ENCODE measurements at places on chromosomes 16 and 17.

GRCh38 chr16:67210069-67210937, 11.4 kb downstream of the ELMO3 start:
- DNase-seq, result no peak

GRCh38 chr17:45722161-45722560, 62.0 kb upstream of the CRHR1 start:
- no peak for DNase-seq

DNA sequence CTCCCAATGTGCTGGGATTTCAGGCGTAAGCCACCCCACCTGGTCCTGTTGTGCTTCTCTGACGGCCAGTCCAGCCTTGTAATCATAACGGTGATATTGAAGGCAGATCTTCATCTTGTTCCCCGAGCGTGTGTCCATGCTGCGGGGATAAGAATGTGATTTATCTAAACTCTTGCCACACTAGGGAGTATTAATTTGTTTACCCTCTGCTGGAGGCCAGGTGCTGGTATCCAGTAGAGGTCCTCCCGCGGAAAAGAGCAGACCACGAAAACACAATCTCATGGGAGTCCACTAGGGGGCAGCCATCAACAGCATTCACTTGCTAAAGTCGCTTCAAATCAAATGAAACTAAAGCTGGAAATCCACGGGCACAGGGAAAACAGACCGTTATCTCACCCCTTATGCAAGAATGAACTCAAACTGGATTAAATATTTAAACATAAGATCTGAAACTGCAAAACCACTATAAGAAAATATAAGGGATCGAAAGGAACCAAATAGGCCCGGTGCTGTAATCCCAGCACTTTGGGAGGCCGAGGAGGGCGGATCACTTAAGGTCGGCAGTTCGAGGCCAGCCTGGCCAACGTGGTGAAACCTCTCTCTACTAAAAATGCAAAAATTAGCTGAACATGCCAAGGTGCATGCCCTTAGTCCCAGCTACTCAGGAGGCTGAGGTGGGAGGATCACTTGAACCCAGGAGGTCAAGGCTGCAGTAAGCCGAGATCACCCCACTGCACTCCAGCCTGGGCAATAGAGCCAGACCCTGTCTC, 22.3 kb upstream of the RBBP6 start:
- peak; percentile 66 for DNase-seq

DNA sequence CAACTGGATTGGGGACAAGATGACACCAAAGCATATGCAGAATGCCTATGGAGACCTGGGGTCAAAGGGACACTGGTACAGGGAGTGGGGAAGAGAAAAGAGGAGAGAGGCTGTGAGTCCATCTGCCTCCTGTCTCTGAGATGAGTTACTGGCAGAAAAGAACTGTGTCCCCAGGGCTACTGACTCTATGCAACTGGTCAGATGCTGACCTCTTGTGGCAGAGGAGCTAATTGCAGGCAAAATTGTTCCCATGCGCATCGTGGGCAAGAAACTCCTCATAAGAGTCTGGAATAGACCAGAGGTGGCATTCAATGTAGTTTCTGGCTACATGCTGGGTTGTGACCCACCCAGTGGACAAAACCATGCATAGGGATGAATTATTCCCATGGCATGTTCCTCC, 26.1 kb upstream of the MLKL start:
- DNase-seq, result no peak

- DNase-seq, result no peak
Observed at GRCh38 chr16:86854058-86854621, 275.8 kb downstream of the FOXL1 start.

DNA sequence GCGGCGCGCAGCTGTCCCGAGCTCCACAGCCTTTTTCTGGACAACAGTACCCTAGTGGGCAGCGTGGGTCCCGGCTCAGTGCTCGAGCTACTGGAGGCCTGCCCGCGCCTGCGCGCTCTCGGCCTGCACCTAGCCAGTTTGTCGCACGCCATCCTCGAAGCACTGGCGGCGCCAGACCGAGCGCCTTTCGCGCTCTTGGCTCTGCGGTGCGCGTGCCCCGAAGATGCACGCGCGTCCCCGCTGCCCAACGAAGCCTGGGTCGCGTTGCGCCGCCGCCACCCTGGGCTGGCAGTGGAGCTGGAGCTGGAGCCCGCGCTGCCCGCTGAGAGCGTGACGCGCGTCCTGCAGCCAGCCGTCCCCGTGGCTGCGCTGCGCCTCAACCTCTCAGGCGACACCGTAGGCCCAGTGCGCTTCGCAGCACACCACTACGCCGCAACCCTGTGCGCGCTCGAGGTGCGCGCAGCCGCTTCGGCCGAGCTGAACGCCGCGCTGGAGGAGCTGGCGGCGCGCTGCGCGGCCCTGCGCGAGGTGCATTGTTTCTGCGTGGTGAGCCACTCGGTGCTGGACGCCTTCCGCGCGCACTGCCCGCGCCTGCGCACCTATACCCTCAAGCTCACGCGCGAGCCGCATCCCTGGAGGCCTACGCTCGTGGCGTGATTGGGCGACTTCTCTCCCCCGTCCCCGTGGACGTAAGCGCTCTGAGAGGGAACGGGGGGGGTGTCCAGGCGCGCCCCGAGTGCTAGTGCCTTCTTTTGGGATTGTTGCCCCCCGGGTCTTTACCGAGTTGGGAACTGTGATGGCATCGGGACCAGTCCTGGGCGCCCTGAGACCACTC, 1.2 kb upstream of the HSF4 start:
- DNase-seq, result peak; percentile 48

GRCh38 chr17:45942284-45942683, 47.9 kb downstream of the MAPT start:
- DNase-seq, result no peak

DNA sequence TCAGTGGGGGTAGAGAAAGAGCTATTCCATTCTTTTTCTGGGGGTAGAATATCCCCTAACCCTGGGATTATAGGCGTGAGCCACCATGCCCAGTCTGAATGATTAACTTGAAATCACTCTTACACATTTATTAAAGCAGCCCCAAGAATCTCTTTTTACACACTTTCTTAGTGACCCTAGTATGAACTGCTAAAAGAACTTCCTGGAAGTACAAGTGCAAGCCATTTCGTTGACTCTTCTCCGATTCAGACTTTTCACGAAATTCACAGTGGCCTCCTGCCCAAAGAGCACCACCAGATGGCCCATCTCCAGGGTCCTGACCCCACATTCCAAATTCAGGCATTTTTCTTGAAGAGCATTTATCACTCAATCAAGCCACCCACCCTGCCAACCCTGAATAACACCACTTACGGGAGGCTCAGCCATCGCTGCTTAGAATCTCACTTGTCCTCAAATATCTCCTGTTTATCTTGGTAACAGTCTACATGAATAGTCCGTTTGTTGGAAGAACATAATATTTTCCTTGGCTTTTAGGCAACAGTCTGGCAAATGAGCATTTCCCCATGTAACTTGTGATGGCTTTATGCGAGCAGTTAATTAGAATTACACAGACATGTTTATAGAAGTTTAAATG, 28.0 kb downstream of the ZNF423 start:
- no peak for DNase-seq

GRCh38 chr16:78177987-78178386, 78.5 kb downstream of the WWOX start:
- DNase-seq, result no peak

DNA sequence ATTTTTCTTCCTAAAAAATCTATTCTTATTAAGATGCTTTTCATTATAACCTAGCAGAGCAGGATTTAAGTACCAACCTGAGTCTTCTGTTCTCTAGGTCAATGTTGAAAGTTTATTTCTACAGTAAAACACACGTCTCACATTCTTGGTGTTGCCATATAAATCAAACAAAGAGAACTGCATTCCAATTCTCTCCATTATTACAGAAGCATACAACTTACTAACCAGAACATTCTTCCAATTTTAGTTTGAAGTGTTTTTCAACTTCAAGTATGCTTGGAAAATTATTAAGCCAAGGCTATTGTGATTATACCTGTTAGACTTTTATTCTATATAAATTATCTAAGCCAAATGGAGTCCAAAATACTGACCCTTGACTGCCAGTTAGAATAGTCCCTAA, 110.4 kb upstream of the PMFBP1 start:
- DNase-seq, result no peak

DNA sequence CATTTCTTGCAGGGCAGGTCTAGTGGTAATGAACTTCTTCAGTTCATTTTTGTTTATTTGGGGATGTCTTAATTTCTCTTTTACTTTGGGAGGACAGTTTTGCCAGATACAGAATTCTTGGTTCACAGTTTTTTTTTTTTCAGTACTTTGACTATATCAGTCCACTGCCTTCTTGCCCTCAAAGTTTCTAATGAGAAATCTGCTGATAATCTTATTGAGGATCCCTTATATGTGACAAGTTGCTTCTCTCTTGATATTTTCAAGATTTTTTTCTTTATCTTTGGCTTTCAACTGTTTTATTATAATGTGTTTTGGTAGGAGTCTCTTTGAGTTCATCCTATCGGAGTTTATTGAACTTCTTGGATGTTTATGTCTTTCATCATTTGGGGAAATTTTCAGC, 42.8 kb downstream of the CLEC19A start:
- no peak for DNase-seq

DNA sequence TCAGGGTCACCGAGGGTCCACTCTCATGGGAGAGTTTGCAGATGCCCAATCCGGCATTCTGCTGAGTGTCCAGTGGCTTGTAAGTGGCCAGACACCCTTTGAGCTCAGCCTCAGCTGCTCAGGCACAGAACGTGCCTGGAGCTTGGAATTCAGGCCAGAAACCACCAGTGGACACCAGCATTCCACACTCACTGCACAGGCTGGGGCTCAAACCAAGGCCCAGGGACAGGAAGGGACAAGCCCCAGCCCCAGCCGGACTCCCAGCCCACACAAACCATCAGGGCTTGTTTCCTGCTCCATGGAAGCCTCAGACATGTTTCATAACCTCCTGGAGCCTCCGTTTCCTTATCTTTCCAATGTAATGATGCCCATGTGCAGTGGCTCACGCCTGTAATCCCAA, 5.0 kb upstream of the NPRL3 start:
- DNase-seq, result no peak

DNA sequence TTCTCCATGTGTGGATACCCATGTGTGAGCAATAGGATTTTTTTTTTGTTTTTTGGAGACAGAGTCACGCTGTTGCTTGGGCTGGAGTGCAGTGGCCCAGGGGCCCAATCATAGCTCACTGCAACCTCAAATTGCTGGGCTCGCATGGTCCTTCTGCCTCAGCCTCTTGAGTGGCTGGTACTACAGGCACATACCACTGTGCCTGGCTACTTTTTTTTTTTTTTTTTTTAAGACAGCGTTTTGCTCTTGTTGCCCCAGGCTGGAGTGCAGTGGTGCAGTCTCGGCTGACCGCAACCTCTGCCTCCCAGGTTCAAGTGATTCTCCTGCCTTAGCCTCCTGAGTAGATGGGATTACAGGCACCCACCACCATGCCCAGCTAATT, 16.7 kb downstream of the MGRN1 start:
- DNase-seq, result no peak

GRCh38 chr16:70254180-70254964, 2.6 kb upstream of the EXOSC6 start:
- DNase-seq, result no peak

- peak; percentile 12 for DNase-seq
Observed at GRCh38 chr17:8060274-8060673, 21.4 kb downstream of the ALOX15B start.

DNA sequence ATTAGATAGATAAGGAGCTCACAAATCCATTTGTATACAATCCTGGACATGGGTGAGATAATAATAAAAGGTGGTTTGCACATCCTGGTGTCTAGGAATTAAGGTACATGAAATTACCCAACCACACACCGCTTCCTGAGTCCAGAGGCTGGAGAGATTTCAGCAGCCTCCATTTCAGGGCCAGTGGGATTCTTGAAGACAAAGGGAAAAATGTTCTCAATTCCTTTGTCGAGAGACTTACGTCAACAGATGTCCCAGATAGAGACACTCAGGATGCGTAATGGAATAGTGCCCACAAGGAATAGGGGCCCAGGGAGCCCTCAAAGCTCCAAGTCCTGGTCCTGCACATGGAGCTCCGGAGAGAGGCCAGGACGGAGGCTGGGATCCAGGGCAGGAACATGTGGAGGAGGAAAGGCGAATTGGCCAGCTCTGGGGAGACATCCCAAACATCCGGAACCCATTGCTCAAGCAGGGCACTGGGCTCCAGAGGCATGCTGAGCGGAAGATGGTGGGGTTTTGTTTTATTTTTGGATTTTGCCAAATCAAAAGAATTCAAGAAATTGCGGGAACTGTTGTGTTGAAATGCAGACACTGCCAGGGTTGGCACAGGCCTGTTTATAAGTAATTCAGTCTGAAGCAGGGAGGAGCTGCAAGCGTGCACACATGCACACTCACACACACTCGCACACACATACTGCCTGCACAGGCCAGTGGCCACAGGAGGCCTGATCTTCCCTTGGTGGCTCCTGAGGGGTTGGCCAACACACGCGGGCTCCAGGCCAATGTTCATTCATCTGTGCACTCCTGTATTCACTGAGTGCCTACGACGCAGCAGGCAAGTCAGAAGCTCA, 97.2 kb downstream of the NOG start:
- no peak for DNase-seq

DNA sequence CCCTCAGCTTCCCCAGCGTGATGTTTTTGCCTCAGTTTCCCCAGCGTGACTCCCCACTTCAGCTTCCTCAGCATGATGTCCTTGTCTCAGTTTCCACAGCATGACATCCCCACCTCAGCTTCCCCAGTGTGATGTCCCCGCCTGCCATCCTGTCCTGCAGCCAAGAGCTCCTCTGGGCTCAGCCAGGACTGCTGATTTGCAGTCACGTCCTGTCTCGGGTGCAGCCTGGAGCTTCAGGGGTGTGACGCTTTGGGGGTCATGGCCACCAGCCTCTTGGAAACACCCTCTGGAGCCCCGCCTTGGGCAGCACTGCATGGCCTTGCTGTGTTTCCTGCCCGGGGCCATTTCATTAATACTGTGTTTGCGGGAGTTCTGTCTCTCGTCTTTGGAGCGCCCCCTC, 16.5 kb upstream of the NUDT16L1 start:
- DNase-seq, result no peak

DNA sequence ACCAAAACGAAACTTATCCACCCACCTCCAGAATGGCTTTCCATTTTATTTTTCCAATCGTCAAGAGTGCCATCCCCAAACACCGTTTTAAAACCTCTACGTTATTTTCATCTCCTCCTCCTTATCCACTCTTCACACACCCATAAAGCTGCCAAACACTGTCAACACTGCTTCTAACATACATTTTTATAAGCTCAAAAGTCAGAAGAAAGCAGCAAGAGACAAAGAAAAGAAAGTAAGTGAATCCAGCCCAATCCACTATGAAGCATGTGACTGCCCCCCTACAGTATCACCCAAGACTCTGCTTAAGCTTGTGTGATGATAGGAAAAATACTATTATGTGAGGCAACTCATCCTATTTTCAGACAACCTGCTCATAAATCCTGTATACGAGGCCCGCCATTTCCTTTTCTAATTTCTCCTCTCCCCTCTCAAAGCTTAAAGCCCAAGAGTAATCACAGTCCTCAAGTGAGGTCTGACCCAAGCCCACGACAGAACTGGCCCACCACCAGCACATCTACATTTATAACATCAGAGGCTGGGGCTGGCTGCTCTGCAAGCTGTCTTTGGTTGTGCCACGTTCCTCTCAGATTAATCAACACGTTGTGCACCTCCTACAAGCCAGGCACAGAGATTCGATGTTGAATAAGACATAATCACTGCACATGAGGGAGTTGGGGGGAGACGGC, 16.3 kb downstream of the USP31 start:
- no peak for DNase-seq

- peak; percentile 19 for DNase-seq
Observed at GRCh38 chr17:64066716-64067115, 46.3 kb upstream of the ICAM2 start.

GRCh38 chr16:83704656-83705055, 103.1 kb upstream of the HSBP1 start:
- no peak for DNase-seq

All from stimulated activated naive CD4-positive, alpha-beta T cell (primary cell).